ENCODE measurements at places on chromosomes 16 and 17.
A peak's percentile ranks its signal among the peaks of the same experiment; 100 is the strongest.

- DNase-seq: no peak
These were observed 111.1 kb downstream of the SMG6 start for GRCh38 chr17:2192367-2193057.

GRCh38 chr16:86029131-86029741, 130.3 kb downstream of the IRF8 start:
- DNase-seq: no peak

GRCh38 chr17:33686171-33686570, 393.1 kb upstream of the ASIC2 start:
- DNase-seq: no peak

DNA sequence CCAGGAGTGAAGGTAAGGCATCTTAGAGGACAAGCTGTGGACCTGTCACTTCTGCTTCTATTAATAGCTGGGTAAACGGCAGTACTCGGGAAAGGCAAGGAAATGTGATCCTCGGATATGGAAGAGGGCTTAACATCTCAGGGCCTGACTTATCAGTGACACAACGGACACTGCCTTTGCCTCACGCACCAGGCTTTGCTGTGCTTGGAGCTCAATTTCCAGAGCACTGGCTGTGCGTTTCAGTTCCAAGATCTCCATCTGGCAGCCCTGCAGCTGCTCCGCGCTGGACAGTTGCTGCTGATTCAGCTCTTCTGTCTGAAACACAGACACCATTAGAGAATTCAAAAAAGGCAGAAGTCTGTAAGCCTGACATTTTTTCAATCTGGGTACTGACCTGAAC, 3.5 kb downstream of the KRT40 start:
- DNase-seq: no peak

- DNase-seq: no peak
These were observed 3.0 kb downstream of the SOX15 start for GRCh38 chr17:7586673-7587419.

GRCh38 chr16:31916056-31916488, 42.5 kb downstream of the ZNF267 start:
- no peak for DNase-seq

GRCh38 chr17:76107509-76107908, 3.9 kb upstream of the EXOC7 start:
- DNase-seq: no peak

GRCh38 chr17:54124456-54124855, 301.7 kb downstream of the KIF2B start:
- no peak for DNase-seq

DNA sequence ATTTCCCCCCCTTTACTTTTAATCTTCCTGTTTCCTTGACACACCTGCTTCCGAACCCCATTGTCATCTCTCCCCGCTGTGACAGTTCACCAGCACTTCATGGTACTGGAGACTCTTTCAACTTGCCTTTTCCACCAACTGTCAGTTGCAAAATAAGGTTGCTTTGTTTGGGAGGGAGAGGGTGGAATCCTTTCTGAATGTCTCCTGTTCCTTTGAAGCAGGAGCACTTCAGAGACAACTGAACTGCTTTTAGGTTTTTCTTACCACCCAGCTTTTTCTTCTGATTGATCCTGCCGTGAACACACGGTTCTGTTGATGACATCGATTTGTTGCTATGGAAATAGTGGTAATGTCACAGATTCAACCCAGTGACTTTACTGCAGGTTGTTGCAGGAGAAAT, 42.0 kb downstream of the RPA1 start:
- DNase-seq: no peak

GRCh38 chr17:63843910-63844677, 1.6 kb upstream of the SMARCD2 start:
- DNase-seq: no peak

DNA sequence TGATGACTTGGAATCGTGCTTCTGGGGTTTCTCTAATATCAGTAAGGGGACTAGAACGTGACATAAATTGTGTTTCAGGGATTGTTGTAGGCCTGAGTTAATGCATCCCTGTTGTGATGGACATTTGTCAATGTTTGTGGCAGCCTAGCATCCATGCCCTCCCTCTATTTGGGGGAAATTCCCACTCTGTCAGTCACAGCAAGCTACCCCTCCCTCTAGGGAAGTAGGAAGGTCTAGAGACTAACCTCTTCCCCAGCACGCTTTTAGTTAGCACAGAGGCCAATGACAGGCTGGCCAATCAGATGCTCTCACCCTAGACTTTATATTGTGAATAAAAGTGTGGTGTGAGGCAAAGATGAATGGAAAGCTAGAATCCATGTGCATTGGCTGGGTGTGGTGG, 32.4 kb upstream of the NF1 start:
- DNase-seq: no peak

- DNase-seq: no peak
These were observed 11.5 kb upstream of the DUSP14 start for GRCh38 chr17:37478187-37478586.

- no peak for DNase-seq
These were observed 301.9 kb upstream of the TBX2 start for GRCh38 chr17:61097781-61098180.

DNA sequence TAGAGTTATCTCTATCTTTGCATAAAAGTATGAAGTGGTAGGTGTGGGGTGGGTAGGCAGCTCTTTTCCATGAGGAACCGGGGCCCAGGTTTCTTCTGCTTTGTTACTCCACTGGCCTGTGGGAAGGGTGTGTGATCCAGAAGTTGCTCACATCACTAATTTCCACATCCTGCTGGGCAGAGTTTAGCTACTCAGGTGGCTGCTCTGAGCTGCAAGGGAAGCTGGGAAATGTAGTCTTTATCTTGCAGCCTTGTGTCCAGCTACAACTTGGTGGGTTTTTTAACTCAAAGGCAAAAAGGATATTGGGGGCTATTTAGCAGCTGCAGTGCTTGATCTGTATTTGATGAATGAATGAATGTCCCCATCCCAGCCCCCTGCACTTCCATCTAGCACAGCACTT, 335.3 kb downstream of the SNX29 start:
- DNase-seq: no peak

- DNase-seq: no peak
These were observed 32.3 kb downstream of the TRPV2 start for GRCh38 chr17:16447676-16448075.

GRCh38 chr16:66719246-66719645, 22.7 kb upstream of the CMTM4 start:
- no peak for DNase-seq

DNA sequence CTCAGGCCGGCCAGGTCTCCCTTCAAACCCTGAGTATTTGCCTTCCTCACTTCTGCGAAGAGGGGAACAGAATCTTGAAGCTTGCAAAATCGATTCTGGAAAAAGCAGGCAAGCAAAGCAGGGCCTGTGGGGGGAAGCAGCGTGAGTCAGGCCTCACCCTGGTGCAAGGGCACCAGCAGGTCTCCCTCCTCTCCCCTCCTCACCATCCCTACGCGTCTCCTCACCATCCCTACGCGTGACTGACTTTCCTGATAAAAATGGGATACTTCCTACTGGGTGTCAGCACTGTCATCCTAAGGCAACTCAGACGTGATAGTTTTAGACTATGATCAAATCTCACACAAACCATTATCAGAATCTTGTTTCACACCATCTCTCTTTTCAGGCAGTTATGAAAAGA, 12.1 kb downstream of the CMTM3 start:
- no peak for DNase-seq

DNA sequence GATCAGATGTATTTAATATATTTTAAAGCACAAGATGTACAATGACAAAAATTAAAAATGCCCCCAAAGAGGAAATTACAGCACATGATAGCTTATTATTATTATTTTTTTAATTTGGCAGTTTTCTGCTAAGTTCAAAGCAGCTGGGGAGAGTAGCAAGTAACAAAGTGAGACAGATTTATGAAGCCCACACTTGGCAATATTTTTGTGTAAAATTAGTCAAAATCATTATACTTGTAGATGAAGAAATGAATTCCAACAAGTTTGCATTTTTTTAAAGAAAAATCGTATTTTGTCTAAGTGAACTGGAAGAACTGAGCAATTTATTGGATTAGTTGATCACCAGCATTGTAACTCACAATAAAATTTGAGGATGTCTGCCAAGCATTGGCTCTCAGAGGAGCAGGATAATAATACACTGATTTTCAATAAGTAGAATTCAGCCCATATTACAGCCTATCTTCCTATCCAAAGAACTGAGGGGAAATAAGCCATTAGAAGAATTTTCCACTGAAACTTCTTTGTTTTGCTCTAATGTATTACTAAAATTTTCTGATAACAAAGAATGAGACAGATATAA, 215.6 kb downstream of the MAP2K6 start:
- no peak for DNase-seq

DNA sequence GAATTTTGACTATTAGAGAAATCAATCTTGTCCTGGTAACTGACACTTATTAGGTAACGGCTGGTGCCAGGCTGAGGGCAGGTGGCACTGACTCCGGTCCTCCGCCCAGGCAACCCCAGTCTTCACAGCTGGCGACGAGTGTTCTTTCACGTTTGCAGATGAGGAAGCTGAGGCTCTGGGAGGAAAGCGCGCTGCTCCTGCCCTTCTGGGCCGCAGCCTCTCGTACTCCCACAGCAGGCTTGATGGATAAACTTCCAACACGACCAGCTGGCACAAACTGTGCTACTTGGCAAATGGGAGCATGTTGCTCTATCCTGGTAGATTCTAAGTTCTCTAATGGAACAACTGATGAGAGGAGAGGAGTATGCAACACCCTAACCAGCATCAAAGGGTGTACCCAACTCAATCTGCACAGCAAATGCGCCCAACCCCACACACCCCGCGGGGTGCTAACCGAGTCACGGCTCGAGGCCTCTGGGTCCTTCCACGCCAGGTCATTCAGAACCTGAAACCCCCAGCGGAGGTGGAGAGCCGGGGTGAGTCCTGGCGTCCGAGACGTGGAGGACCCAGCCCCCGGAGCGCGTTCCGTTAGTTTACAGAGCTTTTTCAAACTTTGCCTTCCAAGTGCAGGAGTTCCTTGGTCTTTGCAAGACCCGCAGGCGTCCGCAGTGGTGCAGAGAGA, 477 bp upstream of the SLC47A1 start:
- DNase-seq: no peak

- no peak for DNase-seq
These were observed 10.0 kb downstream of the BCAR1 start for GRCh38 chr16:75241412-75241811.

- DNase-seq: no peak
These were observed 15.8 kb upstream of the AKTIP start for GRCh38 chr16:53518550-53519416.

GRCh38 chr16:54171626-54172537, 114.7 kb downstream of the IRX3 start:
- DNase-seq: no peak

GRCh38 chr17:6239241-6239798, 169.1 kb downstream of the WSCD1 start:
- no peak for DNase-seq

DNA sequence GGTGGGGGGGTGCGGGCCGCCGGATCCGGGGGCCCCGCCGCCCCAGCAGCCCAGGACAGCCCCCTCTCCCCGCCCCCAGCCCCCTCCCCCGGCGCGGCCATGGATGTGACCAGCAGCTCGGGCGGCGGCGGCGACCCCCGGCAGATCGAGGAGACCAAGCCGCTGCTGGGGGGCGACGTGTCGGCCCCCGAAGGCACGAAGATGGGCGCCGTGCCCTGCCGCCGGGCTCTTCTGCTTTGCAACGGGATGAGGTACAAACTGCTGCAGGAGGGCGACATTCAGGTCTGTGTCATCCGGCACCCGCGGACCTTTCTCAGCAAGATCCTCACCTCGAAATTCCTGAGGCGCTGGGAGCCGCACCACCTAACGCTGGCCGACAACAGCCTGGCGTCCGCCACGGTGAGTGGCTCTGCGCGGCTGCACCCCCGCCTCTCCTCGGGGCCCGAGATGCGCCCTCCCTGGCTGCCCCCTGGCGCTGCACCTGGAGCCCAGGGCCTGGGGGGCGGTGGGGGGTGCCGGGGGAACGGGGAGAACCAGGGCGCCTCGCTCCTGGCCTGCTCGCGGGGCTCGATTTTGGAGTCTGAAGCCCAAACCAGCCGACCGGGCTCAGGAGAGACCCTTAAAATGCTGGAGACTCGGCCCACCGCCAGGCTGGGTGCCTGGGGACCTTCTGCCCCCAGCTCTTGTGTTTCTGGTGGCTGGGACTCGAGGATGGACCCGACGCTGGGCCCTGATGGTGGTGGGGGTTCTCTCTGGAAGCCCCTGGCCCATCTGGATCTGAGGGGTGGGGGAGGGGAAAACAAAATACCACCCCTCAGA, 744 bp downstream of the CMIP start:
- peak; percentile 37 for DNase-seq

DNA sequence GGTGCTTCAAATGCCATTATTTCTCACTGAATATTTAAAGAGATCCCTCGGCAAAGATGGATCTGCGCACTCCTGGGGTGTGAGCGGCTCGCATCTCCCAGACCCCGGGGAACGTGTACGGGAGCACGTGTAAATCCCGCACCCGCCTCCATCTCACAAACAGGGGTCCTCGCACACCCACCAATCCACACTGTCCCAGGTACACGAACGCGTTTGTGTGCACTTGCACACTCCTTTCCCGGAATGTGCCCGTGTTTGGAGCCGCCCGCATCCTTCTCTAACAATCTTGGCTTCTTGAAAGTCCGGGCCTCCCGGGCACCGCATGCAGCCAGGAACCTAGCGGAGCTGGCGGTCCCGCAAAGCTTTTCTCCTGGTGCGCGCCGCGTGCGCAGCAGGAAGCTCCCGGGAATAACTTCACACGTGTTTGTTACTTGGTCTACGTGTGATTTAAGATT, 2.5 kb upstream of the SALL1 start:
- DNase-seq: no peak

GRCh38 chr17:49525831-49526741, 31.0 kb downstream of the NGFR start:
- no peak for DNase-seq

GRCh38 chr16:58428621-58429542, 36.6 kb downstream of the GINS3 start:
- no peak for DNase-seq

DNA sequence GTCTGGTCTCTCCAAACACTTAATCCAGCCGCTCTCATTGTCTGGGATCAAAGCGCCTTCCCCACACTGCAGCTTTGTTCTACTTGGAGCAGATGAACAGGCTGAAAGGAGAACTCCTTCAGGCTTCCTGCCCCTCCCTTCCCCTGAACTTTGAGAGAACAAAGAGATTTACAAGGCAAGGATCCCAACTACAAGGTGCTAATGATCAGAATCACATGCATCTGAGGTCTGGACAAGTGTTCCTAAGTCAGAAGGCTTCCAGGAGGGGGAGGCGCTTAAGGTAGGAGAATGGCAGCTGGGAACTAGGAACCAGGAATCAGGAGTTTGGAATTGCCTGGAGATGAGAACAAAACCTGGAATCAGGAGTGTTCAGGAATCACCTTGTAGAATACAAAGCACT, 606.3 kb upstream of the CDH11 start:
- DNase-seq: no peak

- DNase-seq: no peak
These were observed 49.4 kb upstream of the GSE1 start for GRCh38 chr16:85563515-85564276.

Data from occipital lobe (tissue), 3 donors.